ENCODE measurements at places on chromosomes 1 and 21.

DNA sequence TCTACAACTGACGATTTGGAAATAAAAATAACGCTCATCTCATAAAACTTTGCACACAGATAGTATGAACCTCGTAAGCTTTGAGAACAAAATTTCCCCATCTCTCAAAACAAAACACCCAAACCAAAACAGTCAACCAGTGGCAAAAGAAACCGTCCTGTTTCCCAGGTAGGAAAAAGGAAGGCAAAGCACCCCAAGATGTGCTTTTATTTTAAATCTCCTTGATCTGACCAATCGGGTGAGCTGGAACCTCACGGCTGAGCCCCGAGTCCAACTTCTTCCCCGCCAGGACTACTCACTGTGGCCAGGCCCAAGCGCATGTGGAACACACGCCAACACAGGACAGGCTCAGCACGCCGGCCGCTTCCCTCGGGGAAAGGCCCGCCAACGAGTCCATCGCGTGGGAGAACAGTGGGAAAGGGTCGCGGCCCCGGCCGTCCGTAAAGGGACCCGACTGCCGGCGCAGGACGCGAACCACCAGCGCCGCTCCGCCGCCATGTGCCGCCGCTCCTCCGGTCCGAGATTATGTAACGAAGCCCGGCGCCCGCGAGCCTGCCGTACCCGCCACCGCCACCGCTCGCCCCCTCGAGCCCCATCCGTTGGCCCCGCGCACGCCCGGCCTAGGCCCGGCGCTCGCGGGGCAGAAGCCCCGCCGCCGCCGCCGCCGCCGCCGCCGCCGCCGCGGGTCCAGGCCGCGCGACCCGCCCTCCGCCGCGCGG is 759 bp downstream of the AHCTF1 start:
- peak; percentile 59 for DNase-seq

DNA sequence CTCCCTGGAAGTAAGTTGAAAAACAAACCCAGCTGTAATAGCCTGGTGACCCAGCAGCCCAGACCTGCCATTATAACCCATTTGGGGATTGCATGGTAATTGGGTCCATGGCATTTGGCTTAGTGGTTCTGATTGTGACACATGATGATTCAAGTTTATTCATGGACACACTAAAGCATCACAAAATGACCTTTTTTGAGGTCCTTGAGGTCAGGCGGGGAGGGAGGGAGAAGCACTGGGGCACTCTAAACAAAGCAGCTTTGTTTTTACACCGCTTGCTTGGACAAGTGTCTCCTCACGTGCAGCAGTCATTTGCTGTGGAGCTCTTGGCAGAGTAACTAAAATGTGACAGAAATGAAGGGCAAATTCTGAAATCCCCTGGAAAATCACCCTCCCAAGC is 241.0 kb upstream of the SGIP1 start:
- DNase-seq, result no peak

DNA sequence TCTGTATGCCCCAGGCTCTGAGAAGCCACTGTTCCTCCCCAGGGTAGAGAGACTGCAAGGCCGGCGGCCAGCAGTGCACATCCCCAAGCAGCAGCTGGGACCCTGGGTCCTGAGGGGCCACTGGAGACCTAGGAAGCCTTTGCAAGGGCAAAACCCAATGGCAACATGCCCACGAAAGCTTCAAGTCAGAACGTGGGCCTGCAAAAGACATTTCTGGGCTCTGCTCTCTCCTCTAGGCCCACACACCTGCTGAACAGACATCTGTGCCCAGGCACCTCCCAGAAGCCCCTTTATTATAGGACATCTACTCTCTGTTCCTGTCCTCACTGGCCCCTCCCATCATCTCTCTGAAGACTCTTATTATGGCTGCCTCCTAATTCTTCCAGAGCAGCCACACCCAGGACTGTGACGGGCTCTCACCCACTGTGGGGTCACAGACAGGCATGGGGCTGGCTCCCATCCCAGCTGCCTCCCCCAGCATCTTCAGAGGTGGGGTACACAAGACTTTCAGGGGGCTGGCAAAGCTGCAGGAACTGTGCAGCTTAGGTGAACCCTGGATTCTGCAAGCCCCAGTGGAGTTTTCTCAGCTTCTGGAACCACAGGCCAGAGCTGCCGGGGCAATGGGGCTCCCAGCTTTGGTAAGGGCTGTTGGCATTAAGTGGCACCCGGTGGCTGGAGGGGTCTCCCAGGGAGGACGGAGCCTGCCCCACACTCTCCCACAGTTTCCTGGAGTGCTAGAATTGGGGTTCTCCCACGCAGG is 12.6 kb downstream of the TRIM11 start:
- DNase-seq, result no peak

- no peak for DNase-seq
Observed at GRCh38 chr1:65178235-65178634, 30.2 kb downstream of the AK4 start.

DNA sequence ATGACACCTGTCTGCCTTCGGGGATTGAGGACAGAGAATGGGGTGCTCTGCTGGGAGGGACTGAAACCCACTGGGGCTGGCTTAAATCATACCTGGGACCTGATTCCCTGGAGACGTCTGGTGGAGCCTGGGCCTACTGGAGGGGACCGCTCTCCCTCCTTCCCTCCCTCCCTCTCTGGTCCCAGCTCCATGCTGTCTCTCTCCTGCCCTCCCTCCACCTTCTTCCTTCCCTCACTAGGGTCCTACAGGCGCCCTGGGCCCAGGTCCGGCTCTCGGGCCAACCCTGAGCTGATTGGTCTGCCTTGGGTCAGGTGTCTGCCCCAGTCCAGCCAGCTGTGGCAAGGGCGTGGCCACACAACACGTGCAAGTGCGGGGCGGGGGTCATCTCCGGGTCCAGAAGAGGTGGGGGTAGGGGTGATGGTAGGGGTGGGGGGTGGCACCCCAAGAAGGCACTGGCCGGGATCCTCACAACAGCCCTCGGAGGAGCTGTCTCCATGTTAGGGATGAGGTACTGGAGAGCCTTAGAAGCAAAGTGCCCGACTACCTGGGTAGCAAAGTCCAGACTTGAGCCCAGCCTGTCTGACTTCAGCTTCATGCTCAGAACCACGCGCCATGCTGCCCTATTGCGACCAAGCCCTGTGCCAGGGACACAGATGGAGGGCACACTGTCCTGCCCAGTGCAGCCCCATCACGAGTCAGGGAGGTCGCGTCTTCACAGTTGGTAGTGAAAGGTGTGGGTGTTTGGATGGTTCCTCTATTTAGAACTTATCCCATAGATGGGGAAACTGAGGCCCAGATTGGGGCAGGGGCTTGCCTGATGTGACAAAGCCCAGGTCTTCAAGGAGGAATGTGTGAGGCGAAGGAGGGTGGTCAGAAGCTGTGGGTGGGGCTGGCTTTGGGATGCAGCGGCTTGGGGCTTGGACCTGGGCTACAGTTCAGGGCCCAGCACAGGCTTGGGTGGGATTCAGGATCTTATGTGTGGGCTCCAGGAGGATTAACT is 574.1 kb downstream of the PTPRU start:
- no peak for DNase-seq

- peak; percentile 57 for DNase-seq
Observed at GRCh38 chr1:67342076-67342890, 34.6 kb downstream of the IL12RB2 start.

GRCh38 chr1:115810609-115811008 is 30.3 kb downstream of the NHLH2 start:
- DNase-seq, result no peak

GRCh38 chr1:184825571-184825970 is 70.9 kb upstream of the EDEM3 start:
- DNase-seq, result no peak

GRCh38 chr1:211376807-211377470 is 50.3 kb downstream of the TRAF5 start:
- DNase-seq, result no peak

DNA sequence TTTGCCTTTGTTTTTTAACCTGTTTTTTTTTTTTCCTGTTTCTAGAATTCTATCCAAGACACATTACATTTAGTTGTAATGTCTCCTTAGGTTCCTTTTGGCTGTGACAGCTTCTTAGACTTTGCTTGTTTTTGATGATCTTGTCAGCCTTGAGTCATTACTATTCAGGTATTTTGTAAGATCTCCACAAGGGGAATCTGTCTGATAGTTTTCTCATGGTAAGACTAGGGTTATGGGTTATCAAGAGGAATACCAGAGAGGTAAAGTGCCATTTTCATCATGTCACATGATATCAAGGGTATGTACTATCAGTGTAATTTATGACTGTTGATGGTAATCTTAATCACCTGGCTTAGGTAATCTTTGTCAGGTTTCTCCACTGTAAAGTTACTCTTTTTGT is 99.1 kb upstream of the GFI1 start:
- no peak for DNase-seq

DNA sequence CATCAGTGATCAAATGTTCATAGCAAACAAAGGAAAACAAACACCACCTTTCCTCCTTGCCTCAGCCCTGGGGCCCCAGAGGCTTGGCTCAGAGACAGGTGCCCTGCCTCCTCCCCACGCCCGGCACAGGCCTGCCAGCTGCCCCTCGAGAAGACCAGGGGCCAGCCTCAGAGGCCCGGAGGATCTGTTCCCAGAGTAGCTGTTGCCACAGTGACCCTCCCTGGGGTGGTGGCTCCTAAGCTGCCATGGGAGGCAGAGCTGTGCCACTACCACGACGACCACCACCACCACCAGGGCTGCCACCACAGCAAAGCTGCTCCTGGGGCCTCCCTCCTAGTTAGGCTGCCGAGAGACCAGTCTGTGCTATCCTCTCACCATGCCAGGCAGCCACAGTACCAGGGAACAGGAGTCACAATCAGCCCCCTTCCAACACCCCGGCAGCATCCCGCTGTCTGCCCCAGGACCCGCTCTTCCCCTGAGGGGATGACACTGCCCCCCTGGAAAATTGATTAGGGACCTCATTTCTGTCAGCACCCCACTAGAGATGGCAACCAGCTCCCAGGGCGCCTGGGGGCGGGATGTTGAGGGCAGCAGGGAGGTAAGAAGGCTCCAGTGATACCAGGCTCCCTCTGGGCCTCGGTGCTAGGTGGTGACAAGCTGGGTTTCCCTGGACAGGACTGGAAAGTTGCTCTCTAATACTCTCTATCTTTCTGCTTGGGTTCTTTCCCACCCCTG is 30.5 kb downstream of the KCNC4 start:
- no peak for DNase-seq

DNA sequence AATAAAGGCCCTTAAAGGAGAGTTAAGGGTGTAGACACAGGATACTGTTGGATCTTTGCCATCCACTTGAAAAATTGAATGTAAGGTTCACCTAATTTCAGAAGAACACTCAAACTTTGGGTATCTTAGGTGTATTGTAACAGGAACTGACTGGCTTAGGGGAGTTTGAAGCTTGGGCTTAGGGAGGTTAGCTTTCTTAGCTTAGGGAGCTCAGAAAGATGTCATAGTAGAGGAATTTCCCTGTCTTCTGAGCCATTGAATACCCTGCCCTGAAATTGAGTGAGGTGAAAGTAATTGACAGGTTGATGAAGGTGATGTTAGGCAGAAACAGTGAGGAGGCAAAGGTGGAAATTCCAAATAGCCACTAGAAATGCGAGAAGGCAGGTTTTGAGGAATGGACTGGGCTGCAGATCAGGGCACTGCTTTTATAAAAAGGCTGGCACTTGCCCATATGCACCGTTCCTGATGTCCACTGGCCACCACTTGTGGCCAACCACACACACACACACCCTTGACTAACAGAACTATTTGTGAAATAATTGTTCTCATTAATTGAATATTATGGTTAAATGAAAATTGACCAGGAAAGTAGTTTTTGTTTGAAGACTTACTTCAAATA is 16.5 kb downstream of the BACH1 start:
- no peak for DNase-seq

- no peak for DNase-seq
Observed at GRCh38 chr21:16535102-16535422, 805.3 kb downstream of the USP25 start.

GRCh38 chr21:41228006-41228370 is 60.0 kb downstream of the BACE2 start:
- DNase-seq, result no peak

DNA sequence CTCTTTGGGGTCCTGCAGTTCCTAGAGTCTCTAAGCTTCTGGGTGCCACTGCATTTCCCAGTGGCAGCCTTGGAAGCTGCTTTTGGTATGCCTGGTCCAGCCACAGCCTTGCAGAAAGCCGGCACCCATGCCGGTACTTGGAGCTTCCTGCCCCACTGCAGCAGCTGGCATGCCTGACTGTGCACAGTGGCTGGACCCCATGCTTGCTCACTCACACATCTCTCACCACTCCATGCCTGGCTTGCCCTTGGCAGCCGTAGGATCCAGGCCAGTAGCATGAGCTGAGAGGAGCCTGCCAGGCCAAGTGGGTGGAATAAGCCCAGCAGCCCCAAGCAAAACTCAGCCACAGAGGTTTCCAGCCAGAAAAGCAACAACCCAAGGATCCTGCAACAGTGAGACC is 20.3 kb upstream of the FNBP1L start:
- no peak for DNase-seq

DNA sequence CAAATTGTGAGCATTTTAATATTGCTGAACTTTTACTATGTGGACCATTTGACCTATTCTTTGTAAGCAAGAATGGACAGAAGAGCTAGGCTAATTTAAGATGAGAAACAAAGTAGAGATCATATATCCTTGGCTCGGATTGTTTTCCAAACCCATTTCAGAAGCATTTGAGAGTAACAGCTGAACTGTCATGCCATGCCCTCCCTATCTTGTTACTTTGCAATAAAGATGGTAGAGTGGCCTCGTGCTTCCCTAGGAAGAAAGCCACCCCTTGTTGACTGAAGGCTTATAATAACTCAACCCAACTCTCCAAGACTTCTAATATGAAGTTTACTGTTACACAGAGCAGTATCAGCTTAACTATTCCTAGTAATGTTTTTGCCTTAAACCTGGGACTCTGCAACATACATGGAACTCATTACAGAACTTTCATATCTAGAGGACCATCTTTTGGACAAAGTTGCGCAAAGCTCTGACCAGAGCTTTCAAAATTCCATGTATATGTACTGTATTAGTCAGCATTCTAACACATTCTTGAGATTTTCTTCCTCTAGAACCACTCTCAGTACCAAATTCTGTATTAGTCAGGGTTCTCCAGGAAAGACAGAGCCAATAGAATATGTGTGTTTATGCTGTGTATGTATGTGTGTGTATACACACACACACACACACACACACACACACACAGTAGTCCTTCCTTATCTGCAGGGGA is 68.7 kb downstream of the ADAMTS1 start:
- DNase-seq, result no peak
